ENCODE measurements at places on chromosomes 11 and 22. TPM values are rescaled to one million over a fixed set of nuclear protein-coding genes. Genes with fewer than 3 reads are reported as not detected.

- DNase-seq: peak; percentile 6
Measured at GRCh38 chr22:33049119-33049729, 9.0 kb downstream of the SYN3 start.

- DNase-seq: no peak
Measured at GRCh38 chr22:48921411-48921903, 906.2 kb downstream of the BRD1 start.

SPTBN2 gene
- total RNA-seq: 78.9 TPM

LGALS1 gene
- total RNA-seq: 1,711 TPM

RIBC2 gene
- 0.69 TPM for total RNA-seq

GRCh38 chr11:132020001-132020400 is 649.6 kb downstream of the NTM start:
- DNase-seq: no peak

GRCh38 chr22:48936391-48936790 is 891.3 kb downstream of the BRD1 start:
- DNase-seq: no peak

GLB1L2 gene
- total RNA-seq: 14.7 TPM

DNA sequence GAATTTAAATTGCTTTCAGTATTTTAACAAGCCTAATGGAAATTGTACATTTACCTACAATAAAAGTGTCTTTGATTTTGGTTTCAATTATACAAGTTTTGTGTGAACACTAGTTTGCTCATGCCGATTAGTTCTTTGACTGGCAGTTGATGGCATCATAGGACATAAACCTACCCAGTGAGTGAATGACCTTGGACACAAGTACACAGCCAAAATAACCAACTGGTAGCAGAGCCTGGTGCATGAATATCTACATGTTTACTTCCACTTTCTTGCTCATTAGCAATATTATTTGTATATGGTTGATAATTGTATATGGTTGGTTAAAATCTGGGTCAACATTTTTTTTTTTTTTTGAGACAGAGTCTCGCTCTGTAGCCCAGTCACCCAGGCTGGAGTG is 37.8 kb downstream of the STIM1 start:
- no peak for DNase-seq

Measured in epithelial cell of proximal tubule (primary cell).